GM18507 (cell line): ENCODE measurements at places on chromosomes 4 and X.

- DNase-seq = no peak
These were observed 41.3 kb upstream of the ZCCHC13 start for GRCh38 chrX:74262452-74263209.

GRCh38 chr4:3714642-3715001 lies 51.6 kb upstream of the ADRA2C start:
- no peak for DNase-seq

DNA sequence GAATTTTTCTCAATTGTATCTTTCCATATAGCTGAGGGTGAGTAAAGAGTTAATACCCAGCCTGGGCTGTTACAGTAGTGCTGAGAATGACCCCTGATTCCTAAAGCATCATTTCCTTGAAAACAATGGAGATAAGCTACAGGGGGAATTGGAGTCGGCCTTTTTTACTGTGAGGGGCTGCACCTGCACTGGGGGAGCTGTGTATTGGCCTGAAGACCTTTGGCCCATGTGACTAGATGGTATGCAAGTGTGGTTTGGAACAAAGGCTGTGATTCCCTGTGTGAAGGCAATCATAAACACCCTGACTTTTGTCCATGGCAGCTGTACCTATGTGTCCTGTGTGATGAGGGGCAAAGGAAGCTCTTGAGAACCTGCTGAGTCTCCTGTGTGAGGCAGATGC lies 124.0 kb upstream of the HPGD start:
- no peak for DNase-seq

- DNase-seq = no peak
These were observed 259.2 kb downstream of the CFAP299 start for GRCh38 chr4:80594701-80595100.

DNA sequence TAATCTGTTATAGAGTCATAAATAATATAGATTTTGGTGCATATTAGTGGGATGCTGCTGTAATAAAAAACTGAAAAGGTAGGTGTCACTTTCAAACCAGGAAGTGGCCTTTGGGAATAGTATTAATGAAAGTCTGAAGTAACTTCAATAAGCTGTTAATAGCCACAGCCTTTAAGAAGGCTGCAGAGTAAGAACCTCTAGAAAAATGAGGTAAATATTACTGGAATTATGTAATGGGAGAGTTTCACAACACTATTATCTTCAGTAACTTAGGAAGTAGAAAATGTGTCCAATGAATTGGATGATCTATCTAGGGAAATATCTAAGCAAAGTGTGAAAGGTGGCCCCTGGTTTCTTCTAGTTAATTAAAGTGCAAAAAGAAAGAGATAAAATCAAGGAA lies 104.7 kb downstream of the NCAPG start:
- no peak for DNase-seq

- no peak for DNase-seq
These were observed 68.5 kb upstream of the DDX60 start for GRCh38 chr4:168387091-168387490.

DNA sequence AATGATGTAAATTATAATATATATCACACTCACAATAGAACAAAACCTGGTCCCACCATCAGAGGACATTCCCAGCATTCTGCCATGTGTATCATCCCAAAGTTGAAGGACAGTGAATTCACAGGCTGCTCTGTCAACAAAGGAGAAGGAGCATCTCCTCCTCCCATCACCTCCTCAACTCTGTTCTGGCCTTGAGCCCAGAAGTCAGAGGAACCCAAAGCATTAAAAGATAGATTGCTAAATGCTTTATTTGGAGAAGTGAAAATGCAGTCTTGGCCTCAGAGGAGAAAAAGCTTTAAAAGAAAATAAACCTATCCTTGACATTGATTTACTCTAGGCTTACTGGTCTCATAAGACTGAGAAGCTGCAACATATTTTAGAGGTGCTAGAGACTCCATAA lies 268.8 kb upstream of the RASGEF1B start:
- DNase-seq = no peak

DNA sequence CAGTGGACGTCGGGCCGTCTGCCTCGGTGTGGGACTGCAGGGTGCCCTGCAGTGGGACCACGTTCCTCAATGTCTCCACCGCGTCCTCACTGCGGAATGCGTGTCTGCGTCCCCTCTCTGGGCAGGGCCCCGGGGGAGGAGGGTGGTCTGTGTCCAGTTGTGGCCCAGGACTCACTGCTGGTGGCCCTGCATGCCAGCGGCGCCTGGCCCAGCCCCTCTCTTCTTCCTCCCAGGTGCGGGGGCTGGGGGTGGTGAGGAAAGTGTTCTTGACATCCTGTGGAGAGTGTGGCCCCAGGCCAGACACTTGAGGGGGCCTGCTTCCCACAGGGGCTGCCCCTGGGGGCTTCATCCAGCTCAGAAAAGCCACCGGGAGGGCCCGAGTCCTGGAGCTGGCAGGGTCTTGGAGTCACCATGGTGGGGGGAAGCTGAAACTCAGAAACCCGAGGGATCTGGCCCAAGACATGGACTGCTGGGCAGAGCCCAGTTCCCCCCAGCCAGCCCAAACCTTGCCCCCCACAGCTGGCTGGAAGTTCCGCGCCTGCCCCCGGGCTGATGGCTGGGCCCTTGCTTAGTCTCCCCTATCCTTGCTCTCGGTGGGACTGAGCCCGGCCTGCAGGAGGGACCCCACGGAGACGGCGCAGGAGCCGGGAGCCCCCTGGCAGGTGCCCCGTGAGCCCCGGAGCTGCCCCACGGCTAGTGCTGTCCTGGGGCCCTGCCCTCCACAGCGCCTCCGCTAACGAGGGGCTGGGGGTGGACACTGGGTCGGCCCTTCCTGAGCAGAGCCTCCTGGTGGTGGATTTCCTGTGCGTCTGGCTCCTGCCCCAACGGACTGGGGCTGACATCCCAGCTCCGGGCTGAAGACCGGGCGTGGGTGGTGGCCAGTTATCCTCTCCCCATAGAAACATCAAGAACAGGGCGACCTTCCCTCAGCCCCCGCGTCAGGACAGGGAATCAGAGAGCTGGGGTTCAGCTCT lies 2.9 kb downstream of the DOK7 start:
- no peak for DNase-seq

DNA sequence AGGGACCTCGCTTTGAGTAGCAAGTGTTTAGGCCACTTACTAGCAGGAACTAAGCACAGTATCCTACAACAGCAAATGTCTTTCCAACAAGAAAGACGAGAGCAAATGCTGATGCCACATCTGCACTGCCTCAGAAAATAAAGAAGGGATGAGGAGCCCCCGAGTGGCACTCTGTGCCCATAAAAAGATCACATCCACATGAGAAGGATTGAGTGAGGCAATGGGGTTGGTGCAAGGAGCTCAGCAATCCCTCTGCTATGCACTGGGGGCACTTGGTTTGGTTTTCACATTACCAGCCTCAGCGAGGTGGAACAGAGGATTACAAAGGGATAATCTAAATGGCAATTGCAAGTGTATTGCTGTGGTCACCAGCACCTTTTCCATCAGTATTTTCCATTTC lies 252.8 kb upstream of the SLC7A11 start:
- DNase-seq = no peak

DNA sequence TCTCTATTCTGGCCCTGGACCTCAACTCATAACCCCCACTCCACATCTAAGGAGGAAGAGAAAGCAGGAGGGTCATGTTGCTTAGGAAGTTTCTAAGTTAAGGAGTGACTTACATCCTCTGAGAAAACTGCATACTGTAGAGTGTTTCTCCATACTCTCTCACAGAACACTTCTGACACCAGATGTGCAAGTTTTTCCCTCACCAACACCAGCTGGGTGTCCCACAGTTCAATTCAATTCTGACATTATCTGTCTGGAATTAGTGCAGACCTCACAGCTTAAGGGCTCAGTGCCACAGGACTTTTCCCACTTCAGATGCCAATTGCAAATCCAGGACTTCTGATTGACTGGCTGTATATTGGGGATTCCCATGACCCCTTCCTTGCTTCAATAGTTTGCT lies 89.0 kb upstream of the SFRP2 start:
- no peak for DNase-seq

DNA sequence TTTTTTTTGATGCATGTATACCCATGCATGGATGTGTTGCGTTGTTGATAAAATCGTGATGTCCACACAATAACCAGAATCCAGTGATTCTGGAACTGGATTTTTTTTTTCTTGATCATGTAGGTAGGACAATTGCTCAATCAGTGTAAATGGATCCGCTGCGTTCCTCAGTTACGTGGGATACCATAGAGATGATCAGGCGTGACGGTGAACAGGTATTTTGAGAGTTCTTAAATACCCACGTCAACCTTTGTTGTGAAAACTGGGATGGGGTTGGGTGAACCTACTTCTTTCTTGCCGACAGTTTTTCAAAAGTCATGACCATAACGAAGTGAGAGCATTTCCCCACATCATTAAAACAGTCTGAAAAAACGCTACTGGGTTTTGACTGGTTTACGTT lies 913 bp upstream of the SMIM10L2A start:
- no peak for DNase-seq

DNA sequence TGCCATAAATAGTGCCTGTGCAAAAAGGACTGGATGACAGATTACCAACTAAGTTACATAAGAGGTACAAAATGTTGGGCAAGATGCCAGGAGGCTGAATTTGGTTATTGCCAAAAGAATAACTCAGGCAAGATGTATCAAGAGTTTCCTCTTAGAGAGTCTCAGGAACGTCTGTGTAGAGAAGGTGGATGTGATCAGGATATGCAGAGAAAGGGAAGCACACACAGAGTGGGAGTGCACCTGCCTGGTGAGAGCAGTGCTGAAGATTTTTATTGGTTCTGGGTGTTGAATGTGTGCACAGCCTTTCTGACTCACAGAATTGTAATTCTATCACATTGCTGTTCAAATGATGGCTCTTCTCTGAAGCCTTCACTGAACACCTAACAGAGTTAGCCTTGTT lies 156.8 kb upstream of the HS3ST1 start:
- no peak for DNase-seq

DNA sequence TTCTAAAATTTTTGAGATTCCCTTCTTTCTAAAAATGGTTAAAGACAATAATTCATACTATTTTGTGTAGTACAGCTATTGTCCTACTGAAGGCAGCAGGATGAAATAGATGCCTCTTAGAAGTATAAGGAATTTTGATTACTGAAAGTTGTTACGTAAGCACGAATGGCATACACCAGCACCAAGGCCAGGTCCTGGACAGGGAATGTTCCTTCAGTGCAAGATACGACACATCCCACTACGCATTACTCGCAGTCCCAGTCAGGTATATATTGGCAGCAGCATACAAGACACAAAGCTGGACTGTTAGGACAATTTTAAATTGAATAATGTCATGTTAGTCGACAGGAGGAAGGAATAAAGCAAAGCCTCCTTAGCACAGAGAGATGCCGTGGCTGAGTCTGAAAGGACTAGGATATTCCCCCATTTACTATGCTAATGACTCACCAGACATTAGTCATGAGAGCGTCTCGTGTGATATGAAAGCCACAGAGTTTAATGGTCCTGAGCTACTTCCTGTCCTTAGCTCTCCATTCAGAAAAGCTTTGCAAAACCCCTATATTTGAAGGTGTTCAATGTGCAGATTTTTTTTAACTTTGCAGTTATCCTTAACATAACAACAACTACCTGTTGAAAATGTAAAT lies 504.3 kb downstream of the FAM133A start:
- DNase-seq = no peak

GRCh38 chr4:97105347-97106099 lies 1037.8 kb downstream of the STPG2 start:
- no peak for DNase-seq

- DNase-seq = no peak
These were observed 46.1 kb downstream of the CNOT6L start for GRCh38 chr4:77773101-77773500.

GRCh38 chr4:146087856-146088255 lies 87.7 kb upstream of the LSM6 start:
- DNase-seq = no peak
